ENCODE measurements at places on chromosomes 12 and 14. TPM values are rescaled to one million over a fixed set of nuclear protein-coding genes. Genes with fewer than 3 reads are reported as not detected.

PCK2 gene
- 14.7 TPM for polyA plus RNA-seq

DNA sequence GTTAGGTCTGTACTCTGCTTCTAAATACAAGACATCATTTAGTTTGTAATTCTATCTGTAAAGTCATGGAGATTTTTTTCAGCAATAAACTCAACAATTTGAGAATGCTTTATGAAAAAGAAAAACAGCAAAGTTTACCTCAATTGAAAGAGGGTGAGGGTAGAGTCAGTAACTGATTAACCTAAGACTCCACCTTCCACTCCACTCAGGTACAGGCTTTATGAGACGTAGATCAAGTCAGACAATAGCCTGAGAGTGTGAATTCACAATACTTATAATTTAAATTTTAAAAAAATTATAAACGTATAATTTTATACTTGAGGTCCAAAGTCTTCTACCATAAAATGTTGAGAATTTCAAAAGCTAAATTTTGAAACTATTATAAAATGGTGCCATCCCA, 45.9 kb downstream of the BCL2L14 start:
- DNase-seq: no peak

PLEKHD1 gene
- polyA plus RNA-seq: 0.23 TPM

PTPRR gene
- 0.24 TPM for polyA plus RNA-seq

DNA sequence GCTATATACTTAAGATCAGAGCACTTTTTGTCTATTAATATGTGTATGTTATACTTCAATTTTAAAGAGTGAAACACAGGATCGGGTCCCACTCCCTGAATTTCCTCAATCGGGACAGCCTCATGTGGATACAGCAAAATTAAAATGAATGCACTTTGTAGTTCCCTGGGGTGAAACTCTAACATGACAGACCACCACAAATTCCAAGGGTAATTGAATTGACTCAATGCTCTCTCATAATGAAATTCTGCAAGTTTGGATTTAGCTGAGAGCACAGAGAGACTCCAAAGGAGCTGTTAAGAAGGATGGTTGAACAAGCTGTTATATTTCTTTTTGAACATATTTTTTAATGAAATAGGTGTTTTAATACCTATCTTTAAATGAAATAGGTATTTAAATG, 413.6 kb downstream of the GXYLT1 start:
- DNase-seq: no peak

GRCh38 chr14:29262979-29263378, 496.4 kb downstream of the FOXG1 start:
- no peak for DNase-seq

DNA sequence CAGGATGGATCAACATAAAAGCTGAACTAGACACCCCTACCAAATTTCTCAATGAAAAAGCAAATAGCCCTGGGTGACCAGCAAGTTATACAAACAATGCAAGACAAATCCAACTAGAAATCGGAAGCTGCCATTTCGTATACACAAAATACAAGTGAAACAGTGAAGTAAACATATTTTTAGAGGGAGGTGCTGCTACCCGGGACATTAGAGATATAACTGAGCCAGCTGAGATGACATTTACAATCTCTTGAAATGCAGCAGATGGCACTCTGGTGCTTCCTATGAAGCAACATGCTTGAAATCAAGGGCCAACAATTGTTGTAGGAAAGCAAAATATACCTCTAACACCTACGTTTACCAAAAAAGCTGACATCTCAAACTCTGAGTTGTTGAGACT, 25.5 kb downstream of the BDKRB1 start:
- no peak for DNase-seq

DNA sequence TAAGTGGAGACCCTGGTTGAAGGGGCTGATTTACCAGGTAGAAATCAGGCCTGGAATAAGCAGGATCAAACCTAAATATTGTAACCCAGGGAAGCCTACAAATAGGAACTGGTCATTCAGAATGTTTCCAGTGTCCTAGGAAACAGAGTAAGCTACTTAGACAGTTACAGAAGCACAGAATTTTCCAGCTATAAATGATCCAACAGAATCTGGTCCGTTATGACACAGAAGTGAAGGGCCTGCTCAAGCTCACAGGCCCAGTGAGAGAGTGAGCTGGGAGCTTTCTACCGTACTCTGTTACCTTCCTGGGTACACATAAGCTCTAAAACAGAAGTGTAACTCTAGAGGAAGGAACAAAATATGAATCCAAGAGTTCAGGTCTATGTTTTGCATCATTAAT, 119.1 kb downstream of the TTC7B start:
- DNase-seq: no peak

GRCh38 chr12:41419131-41419893, 231.2 kb downstream of the PDZRN4 start:
- DNase-seq: no peak

DNA sequence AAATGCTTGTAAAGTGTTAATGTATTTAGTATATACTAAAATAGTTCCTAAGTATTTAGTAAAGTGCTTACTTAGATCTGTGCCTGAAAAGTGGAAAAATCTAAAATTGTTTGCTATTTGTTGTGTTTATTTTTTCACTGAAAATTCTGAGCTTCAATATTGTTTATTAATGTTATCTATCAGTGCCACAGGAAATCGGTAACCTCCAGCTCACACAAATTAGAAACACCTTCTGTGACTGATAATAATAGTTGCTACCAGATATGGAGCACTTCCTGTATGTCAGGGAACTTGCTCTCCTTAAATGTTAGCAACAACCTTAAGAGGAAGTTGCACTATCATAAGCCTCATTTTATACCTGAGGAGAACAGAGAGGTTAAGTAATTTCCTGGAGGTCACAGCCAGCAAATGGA, 723 bp upstream of the LRP10 start:
- no peak for DNase-seq

TMEM30B gene
- polyA plus RNA-seq: 17.7 TPM

- DNase-seq: no peak
Measured at GRCh38 chr14:59276235-59276634, 87.8 kb downstream of the DAAM1 start.

- DNase-seq: no peak
Measured at GRCh38 chr14:74737753-74738325, 24.9 kb downstream of the FCF1 start.

DNA sequence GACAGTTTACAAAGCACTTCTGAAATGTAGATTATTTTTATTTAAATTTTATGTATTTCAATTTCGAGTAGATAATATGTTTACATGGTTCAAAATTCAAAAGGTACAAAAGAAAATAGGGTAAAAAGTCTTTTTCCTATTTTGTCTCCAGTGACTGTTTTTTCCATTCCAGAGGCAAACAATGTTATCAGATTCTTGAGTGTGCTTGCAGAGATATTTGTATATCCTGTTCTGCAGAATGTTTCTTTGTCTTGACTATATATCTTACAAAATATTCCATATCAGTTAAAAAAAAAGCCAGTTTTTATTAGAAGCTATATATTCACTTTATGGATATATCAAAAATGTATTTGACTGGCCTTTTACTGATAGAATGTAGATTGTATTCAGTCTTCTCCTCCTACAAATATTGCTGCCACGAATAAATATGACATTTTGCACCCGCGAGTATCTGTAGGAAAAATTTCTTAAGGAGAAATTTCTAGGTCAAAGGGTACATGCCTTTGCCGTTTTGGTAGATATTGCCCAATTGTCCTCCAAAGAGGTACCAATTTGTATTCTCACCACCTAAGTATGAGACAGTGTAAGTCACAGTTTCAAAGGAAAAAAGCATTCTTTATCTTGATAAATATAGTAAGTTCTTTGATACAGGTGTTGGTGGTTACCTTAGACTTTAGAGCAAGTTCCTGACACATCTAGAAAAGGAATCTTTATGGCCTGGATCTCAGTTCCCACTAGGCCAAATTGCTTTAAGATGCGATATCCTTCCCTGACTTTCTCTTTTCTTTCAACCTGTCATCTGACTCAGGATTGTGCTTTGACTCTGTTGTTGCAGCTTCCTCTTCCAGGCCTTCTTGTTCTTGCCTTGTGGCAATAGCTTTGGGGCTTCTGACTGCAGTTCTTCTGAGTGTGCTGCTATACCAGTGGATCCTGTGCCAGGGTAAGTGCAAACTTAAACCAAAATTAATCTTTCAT, 2.3 kb downstream of the KLRG1 start:
- no peak for DNase-seq

DNA sequence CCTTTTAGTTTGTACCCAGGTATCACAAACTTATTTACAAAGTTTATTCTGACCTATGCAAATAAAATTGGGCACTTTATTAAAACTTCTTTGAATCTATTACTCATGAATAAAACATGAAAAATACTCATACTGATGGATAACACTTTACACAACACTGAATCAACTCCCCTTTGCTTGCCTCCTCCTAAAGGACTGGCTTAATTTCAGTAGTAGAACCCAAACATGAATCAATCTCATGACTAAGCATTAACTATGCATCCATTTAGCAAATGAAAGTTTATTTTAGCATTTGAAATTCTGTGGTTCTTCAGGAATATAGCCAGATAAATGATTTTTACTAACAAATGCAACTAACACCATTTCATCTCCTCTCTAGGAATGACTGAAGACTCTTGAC, 32.4 kb downstream of the DENND5B start:
- DNase-seq: no peak

GRCh38 chr12:123931686-123932321, 40.8 kb downstream of the CCDC92 start:
- no peak for DNase-seq

SLC17A8 gene
- polyA plus RNA-seq: 4.6 TPM

GRCh38 chr12:118404876-118405521, 28.6 kb downstream of the SUDS3 start:
- DNase-seq: peak; percentile 11

GRCh38 chr14:102646615-102647014, 54.2 kb downstream of the RCOR1 start:
- DNase-seq: no peak

FAM181A gene
- 0.10 TPM for polyA plus RNA-seq

DNA sequence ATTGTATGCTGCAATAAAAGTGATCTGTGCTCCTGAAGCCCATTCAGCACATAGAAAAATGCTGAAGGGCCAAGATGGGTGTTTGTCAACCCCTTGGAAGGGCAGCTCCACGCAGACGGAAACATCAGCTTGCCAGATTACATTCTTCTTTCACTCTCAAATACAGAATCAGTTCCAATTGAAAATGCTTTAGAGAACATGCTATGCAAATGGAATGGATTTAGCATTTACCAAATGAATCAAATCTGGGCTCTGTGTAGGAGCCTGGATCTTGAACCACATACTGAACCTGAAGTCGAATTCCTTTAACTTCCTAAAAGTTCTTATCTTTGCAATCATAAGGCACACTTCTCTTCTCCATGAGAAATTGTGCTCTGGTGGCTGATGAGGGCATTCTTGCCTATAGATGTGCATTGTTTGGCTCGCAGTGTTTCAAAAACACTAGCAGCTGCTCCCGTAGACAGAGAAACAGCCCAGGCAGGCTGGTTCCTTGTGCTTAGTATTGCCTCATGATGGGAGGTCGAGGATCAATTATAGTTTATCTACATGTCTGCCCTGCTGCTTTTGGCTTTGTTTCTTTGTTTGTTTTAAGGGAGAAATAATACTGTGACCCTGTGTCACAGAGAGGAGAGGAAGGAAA, 489.8 kb upstream of the FLRT2 start:
- DNase-seq: no peak

GRCh38 chr12:93990832-93991803, 157.3 kb upstream of the PLXNC1 start:
- peak; percentile 37 for DNase-seq

DNA sequence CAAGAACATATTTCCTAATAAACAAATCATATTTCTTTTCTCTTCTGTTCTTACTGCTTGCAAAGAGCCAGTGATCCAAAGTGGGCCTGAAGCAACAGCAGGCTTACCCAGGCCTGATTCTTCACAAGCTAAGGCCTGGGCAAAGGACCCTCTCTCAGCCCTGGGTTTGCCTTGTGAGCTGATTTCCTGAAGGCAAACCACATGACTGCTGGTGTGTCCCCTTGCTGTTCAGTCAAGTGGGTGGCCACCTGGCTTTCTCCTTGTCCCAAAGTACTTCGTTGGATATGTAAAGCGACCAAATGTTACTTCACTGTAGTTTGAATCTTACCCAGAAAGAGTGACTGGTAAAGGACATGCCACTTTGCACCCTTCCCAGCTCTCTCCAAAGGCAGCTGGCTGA, 392.9 kb downstream of the ZFP36L1 start:
- DNase-seq: no peak

GRCh38 chr14:71583705-71584104, 348.5 kb upstream of the RGS6 start:
- DNase-seq: no peak

ACOT2 gene
- 26.3 TPM for polyA plus RNA-seq

PRIMA1 gene
- polyA plus RNA-seq: 0.37 TPM

- DNase-seq: no peak
Measured at GRCh38 chr14:103258211-103258610, 75.8 kb upstream of the EIF5 start.

DNA sequence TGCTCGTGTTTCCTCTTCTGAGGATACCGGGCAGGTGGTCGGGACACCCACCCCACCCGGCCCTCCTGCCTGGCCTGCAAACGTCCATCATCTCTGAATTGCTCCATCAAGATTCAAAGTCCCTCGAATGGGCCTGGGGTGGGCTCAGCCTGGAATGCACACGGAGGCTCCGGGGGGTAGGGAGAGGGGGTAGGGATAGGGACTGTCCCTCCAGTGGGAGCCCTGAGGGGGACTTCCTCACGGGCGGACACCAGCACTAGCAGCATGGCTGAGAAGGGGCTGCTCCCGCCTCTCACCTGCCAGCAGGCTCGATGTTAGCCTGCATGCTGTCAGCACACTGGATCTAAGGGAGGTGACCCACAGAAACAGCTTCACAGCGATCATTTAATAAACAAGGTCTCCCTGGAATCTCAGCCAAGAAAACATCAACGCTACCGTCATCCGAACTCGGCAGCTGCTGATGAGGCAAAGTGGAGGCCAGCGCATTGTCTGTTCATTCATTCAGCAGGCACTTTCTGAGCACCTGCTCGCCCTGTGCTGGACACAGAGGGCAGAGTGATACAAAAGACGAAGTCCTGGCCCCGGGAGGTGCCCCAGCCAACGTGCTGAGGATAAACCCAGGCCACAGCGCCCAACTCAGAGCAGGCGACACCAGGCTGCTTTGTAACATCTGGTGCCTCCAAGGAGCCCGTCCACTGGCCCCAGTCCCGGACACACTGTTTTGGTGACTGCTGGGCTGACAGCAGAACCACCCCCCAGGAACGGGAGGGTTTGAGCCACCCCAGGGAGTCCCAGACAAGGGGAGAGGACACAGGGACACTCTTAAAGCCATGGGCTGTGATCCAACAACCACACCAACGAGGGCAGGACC, 6.3 kb downstream of the TMEM179 start:
- no peak for DNase-seq

TAS2R19 gene
- polyA plus RNA-seq: 2.5 TPM

DNA sequence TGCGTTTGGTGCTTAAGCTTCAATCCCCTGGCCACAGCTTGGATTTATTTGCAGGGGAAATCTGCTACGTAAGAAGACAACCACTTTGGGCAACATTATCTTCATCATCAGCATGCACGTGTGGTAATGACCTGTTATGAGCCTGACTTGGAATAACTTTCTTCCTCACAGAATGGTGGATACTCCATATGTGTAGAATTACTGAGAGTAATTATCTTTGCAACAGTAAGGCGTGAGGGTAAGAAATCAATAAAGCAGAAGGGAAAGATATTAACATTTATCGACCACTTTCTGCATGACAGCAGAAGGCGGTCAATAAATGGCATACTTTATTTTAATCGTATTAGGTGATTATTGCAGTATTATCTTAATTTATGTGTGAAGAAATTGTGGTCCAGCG, 152.7 kb downstream of the RGS6 start:
- no peak for DNase-seq

COX14 gene
- polyA plus RNA-seq: 35.1 TPM

GRCh38 chr14:72553161-72553560, 340.7 kb downstream of the DPF3 start:
- no peak for DNase-seq

Measured in right lung (tissue), 10 donors.